CD4-positive, alpha-beta T cell treated with Interleukin-4 for 1 hour (primary cell): ENCODE measurements at places on chromosomes 4 and X.

DNA sequence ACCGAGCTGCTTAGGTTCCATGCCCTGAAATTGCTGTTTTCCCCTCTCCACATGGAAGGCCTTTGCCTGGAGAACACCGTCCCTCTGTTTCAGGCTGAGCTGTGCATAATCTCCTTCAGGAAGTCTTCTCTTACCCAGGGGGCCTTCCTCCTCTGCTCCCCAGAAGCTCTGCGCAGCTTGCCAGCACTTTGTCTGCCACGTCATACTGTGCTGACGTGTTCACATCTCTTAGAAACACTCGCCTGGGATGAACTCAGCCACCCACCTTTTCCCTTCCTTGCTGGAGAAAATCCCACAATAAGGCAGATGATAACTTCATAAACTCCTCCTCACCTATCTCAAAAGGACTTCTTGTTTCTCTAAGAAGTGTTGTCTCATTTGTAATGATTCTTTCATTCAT lies 110.7 kb downstream of the ARHGAP10 start:
- DNase-seq: no peak

DNA sequence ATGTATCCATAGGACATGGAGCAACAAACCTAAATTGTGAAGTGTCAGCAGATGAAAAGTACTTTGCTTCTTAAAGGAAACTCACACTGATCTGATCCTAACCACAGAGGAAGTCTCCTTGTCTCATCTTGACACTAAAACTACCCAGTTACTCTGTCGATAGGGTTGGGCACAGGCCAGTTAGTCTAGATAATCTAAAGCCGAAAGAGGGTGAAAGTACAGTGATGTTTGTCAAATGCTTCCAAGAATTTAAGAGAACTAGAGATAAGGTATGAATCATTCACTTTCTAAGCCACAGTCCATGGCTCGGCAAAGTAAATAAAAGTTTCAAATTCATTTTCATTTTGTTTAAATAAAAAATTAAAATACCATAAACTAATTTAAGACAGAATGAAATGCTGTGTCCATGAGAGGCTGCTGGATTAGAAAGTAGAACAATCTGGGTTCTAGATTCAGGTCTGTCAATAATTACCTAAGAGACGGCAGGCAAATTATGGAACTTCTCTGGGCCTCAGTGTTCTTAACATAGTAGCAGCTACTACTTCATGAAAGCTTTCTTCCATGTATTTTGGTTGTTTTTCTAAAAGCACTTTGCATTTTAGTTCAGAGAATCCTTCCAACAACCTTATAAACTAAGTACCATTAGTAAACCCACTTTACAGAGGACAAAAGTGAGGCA lies 176.7 kb downstream of the LDB2 start:
- no peak for DNase-seq

DNA sequence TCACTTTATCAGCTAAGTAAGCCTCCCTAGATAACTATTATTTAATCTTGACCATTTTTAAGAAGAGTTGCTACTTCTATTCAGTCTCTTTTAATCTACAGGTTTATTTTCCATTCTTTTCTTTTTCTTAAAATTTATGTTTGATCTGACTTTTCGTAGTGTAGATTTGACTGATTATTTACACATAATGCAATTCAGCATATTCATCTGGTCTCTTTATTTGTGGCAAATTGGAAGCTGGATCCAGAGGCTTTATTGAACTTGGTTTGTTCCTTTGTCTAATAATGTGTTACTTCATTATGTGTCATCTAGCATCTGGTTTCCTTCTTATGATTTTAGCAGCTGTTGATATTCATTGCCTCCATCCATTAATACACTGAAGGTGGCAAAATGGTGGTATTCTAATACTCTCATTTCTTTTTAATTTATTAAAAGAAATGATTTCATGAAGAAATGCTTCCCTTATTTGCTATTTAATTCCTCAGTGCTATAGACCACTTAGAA lies 113.0 kb downstream of the FBXW7 start:
- DNase-seq: no peak

GRCh38 chr4:7659429-7660175 lies 224.9 kb upstream of the PSAPL1 start:
- no peak for DNase-seq

- DNase-seq: no peak
These were observed 9.7 kb upstream of the SYP start for GRCh38 chrX:49209434-49210251.

GRCh38 chr4:10783351-10783750 lies 98.8 kb upstream of the CLNK start:
- DNase-seq: no peak
